Erythroblast (primary cell): ENCODE measurements at places on chromosomes 16 and 17.

DNA sequence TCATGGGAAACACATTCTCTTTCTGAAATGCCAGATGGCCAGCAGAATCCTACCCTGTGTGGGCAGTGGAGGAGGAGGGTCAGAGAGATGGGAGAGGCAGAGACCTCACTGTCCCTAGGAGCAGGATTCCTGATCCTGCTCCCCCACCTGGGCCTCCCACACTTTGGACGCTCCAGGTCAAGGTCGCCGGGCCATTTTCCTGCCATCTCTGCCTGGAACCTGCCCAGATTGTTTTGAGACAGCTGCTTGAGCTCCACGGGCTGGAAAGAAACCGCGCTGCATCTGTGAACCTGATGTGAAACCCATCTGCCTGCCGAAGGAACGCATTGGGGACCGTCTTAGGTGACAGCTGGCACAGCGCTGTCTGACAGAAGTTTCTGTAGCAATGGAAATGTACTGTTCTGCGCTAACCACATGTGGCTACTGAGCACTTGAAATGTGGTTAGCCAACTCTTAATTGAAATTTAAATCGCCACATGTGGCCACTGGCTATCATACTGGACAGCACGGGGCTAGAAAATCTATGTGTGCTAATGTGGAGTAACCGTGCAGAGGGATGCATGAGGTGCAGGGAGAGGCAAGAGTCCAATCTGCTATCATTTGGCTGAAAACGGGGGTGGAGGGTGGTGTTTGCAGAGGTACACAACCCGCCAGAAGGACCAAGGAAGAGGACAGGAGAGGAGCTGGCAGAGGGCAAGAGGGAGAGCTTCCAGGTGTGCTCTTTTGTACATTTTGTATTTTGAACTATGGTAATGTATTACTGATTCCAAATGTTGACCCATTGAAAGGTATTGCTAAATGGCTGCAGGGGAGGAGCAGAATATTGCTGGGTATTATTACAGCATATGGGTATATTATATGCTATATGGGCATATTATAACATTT lies 15.4 kb upstream of the NUBP1 start:
- no peak for DNase-seq

- peak; percentile 16 for DNase-seq
These were observed 63.6 kb downstream of the NUP93 start for GRCh38 chr16:56793492-56793891.

GRCh38 chr16:81523387-81524115 lies 78.9 kb downstream of the CMIP start:
- DNase-seq: no peak

GRCh38 chr16:22948603-22949368 lies 134.8 kb downstream of the HS3ST2 start:
- peak; percentile 84 for DNase-seq

- no peak for DNase-seq
These were observed 40.8 kb downstream of the MRTFB start for GRCh38 chr16:14111713-14112538.

DNA sequence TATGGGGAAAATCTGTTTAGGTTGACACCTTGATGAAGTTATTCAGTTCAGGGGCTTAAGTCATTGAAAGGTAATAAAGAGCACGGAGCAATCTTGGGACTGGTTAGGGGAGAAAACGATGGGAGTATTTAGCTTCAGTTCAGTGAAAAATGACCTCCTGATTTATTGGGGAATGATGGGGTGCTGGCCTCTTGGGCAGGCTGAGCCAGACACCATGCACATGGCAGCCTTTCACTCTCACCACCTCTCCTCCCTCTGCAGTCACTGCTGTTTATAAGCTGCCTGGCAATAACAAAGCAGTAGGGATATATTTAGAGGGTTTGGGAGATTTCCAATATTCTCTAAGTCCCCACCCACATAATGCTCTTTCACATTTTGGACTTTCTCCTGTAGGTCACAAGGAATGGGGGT lies 140.5 kb upstream of the HS3ST2 start:
- DNase-seq: no peak

DNA sequence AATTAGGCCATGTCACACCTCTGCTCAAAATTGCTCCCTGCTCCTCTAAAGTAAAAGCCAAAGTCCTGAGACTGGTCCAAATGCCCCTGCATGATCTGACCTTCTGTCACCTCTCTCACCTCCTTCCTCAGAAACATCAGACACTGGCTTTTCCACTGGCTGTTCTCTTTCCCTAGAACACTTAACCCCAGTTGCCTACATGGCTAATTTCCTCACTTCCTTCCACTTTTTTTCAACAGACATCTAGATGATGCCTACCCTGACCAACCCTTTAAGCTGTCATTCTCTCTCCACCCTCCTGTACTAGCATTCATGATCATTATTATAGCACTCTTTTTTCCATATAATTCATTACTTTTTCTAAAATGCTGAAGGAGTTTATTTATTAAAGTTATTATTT lies 31.0 kb downstream of the CCT6B start:
- DNase-seq: no peak

GRCh38 chr16:50326835-50327465 lies 41.8 kb downstream of the BRD7 start:
- DNase-seq: peak; percentile 53

DNA sequence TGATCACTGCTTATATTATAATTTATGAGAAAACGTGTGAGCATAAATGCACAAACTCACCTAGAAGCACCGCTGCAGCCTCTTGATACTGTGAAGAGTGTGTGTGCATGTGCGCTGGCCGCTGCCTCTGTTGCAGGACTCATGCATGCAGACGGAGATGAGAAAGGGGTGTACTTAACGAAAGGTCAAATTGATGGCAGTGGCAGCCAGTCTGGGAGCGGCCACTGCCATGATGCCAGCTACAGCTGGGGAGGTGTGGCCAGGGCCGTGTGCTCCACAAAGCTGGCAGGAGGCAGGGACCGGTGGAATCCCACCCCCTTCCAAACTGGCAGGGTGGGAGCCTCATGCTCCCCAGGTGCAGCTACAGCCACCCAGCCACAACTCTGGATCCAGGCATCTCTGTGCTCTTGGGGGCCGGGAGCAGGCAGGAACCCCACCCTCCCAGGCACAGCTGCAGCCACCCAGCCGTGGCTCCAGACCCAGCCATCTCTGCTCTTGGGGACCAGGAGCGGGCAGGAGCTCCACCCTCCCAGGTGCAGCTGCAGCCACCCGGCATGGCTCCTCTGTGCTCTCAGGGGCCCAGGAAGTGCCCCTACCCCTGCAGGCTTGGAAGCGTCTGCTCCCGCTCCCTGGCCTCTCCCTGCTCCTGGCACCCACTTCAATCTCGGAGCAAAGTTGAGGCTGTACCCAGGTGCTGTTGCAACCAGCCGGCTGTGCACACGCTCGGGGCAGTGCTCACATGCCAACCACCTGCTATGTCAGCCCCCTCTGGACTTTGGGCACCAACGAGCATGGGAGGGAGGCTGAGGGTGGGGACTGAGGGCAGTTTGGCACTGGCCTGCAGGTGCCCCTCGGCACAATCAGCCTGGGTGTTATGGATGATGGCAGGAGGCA lies 77.5 kb upstream of the CHMP6 start:
- no peak for DNase-seq

DNA sequence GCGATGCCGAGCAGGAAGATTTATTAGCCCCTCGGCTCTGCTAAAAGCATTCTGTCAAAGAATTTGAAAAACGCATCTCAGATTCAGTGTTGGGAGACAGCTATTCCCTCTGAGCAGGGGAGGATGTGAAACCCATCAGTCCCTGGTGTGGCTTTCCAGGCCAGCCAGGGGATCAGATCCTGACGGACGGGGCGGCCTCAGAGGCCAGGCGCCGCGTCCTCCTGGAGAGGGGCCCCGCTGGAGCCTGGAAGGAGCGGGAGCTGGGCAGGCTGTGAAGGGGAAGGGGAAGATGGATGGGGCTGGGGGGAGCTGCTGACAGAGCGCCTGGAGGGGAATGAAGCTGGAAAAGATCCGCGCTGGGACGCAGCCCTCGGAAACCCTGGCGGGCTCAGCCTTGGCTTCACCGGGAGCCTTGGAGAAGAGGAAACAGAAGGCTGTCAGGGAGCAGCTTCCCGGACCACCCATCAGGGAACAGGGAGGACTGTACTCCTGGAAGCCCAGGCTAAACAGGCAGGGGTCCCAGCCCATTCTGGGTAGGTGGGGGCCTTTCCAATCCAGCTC lies 358.0 kb downstream of the C16orf95 start:
- no peak for DNase-seq

DNA sequence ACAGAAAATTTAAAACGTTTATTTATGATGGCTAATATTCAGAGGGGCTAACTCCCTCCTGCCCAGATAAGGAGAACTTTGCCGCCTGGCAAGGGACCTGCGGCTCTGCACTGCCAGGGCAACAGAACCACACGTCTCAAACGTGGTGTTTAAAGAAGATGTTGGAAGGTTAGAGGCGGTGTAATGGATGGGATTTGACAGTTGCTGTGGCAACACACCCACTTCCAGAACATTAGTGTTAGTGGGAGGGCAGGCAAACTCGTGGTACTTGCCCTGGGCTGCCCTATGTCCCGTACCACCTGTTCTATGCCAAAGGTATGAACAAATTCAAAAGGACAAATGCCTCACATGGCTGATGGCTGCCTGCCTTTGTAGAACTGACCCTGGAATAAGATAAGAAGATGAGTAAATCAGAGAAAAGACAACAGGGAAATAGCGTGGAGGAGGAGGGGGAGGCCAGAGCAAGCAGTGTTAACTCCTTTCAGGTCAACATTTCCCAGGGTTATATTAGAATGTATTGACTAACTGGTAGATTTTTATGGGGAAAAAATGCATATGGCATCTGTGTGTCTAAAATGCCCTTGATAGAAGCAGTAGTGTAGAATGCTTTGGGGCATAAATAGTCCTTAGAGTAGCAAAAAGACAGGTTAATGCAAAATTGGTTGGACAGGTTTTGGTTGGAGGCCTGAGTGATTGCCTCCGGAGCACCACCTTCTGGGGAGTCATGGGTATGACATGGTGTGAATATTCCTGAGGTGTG lies 30.8 kb downstream of the HLF start:
- peak; percentile 45 for DNase-seq

GRCh38 chr17:55487695-55488432 lies 23.4 kb downstream of the SMIM36 start:
- no peak for DNase-seq

DNA sequence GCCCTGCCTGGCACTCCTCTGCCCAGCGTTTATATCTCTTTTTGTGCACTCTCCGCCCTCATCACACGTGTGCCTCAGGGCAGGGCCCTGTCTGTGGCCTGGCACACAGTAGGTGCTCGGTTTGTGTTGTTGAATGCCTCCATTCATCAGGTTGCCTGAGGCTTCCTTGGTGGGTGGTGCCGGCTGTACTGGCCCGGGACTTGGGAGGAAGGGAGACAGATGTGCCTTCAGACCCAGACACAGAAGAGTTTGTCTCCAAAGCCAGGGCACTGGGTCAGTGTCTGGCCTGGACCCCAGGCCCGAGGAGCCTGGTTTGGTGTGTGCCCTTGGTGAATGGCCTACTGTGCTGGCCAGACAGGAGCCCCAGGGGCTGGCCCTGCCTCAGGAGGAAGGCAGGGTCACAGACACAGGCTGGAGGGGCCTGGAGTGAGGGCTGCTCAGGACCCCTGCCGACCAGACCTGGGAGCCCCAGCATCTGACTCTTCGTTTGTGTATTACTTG lies 71.6 kb downstream of the RAI1 start:
- peak; percentile 43 for DNase-seq

DNA sequence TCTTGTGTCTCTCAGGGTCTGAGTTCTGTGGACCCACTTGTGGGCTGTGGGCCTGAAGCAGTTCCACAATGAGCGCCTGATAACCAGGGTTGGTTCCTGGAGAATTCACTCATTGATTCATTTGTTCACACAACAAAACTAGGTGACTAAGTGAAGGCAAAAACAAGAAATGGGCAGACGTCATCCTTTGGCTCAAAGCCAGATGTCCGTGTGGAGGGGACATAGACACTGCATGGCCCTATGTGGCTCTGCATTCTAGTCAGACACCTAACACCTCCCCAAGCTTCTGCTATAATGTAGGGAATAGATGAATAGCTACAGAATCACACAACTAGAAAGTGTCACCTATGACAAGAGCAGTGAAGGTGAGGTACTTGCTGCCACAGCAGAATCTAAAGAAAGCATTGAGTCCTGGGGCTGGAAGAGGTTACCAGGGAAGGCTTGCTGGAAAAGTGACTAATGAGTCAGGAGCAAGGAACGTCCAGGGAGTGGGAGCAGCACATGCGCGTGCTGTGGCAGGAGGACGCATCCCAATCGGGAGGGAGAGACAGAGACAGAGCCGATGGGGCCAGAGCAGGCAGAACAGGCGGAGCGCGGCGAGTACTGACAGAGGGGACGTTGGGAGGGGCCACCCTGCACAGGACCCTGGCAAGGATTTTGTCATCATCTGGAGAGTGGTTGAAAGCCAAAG lies 58.9 kb downstream of the CES1 start:
- DNase-seq: no peak

DNA sequence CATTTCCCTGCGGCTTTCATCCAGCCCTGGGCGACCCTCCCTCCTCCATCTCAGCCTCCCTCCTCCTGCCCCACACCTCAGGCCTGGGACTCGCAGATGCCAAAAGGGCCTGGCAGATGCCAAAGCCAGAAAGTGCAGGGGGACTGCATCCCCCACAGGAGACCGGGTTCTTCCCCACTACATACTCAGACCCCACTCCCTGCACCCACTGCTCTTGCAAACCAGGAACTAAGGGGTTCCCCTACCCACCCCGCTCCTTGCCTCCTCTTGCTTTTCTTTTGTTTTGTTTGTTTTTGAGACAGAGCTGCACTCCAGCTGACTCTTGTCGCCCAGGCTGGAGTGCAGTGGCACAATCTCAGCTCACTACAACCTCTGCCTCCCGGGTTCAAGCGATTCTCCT lies 3.2 kb downstream of the HS3ST6 start:
- no peak for DNase-seq

DNA sequence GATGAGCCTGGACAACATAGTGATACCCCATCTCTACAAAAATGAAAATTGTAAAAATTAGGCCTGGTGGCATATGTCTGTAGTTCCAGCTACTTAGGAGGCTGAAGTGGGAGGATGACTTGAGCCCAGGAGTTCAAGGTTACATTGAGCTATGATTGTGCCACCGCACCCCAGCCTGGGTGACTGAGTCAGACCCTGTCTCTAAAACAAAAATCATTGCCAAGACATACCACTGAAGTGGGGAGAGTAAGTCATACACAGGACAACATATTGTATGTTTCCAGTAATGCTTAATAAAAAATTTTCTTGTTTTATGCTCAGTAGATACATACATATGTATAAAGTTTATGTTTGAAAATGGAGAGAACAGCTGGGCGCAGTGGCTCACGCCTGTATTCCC lies 39.2 kb downstream of the NDE1 start:
- no peak for DNase-seq

DNA sequence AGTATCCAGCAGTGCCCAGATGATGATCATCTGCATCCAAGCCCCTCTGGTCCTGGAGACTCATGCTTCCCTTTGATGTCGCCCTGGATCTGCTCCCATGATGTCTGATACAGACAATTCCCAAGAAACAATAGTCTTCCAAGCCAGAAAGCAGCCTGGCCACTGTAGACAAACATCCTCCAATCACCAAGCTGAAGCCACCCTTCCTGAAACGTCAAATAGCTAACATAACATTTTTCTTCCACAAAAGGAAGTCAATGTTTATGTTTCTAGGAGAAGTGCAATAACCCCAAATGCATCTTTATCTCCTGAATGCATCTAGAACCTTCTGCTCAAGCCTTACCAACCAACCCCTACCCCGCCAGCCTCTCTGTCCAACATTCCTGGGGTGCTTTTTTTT lies 1.2 kb upstream of the DPEP2 start:
- no peak for DNase-seq
